HFF-Myc (cell line): ENCODE measurements at places on chromosomes 1 and 21.

DNA sequence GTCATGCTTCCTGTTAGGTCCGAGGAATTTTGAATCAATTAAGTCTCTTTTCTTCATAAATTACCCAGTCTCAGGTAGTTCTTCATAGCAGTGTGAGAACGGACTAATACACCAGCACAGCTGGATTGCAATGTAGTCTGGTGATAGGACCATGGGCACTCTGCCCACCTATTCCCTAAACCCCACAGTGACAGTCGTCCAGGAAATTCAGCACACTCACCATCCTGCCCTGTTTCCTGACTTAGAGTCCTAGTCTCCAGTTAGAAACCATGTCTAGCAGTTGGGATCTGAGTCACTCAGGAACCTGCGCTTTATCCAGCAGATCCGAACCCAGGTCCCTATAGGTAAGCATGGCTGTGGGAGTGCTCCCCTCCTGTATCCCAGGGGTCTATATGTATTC lies 149.3 kb upstream of the TNR start:
- no peak for DNase-seq

- no peak for DNase-seq
Observed at GRCh38 chr1:26531651-26532131, 2.1 kb downstream of the RPS6KA1 start.

- DNase-seq, result no peak
Observed at GRCh38 chr1:190597294-190597693, 119.6 kb upstream of the BRINP3 start.

GRCh38 chr1:162966613-162967012 lies 102.5 kb upstream of the RGS4 start:
- DNase-seq, result no peak

DNA sequence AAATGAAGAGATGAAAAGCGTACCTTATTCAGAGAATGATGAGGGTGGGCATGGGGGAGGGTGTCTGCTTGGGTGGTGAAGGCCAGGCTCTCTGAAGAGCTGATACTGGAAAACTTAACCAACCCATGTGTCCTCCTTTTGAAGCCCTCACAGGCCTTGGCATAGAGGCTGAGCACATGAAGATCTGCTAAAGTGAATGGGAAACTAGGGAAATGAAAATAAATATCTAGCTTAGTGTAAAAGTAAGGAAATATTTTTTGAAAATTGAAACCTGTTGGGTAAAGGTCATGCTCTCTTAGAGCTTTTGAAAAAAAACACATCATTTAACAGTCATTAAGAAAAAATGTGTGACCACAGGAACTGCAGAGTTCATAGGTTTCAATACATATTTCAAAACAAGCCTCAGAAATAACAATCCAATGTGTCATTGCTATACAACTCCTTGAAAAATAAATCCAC lies 40.5 kb upstream of the RALGPS2 start:
- peak; percentile 76 for DNase-seq

DNA sequence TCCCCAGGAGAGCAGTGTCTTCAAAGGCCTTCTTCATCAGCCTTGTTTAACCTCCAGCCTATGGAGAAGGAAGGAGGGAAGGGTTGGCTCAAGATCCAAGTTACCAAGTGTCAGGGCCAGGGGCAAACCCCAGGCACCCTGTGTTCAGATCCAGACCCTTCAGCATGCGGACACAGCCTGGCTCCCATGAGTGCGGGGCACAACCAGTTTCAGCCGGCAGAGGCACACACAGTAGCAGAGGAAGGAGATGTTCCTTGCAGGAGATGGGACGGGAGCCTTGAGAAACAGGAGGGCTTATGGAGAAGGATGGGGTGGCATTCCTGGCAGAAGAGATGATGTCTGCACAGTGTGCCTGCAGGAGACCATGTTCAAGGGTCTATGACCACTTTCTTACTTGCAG lies 161.7 kb upstream of the EDN2 start:
- no peak for DNase-seq

DNA sequence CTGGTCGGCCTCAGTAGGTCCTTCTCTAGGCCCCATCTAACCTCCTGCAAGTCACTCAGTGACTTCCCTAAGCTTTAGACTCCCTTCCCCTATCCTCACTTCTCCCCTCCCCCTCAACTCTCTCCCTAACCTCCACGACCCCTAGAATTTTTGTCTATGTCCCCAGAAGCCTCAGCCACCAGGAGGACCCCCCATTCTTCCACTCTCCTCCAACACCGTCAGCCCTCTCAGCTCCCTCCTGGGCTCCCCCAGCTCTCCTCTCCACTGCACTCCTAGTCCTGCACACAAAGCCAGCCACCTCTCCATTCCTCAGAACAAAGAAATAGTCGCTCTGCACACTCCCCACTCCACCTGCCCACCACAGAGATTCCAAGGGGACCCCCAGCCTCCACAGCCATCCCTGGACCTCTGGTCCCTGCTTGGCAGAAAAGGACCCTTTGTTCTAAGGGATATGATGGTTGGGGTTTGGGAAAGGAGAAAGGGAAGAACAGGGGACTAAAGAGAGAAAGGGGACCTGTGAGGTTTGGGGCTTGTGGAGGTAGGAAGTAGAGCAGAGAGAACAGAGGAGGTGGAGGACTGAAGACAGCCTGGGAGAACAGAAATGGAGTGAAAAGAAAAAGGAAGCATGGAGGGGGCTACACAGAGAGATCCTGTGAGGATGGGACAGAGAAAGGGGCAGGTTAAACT lies 2.8 kb downstream of the ARHGEF2 start:
- DNase-seq, result no peak

GRCh38 chr1:202694314-202694713 lies 15.9 kb downstream of the SYT2 start:
- no peak for DNase-seq

GRCh38 chr1:32871364-32872191 lies 866 bp upstream of the FNDC5 start:
- no peak for DNase-seq

DNA sequence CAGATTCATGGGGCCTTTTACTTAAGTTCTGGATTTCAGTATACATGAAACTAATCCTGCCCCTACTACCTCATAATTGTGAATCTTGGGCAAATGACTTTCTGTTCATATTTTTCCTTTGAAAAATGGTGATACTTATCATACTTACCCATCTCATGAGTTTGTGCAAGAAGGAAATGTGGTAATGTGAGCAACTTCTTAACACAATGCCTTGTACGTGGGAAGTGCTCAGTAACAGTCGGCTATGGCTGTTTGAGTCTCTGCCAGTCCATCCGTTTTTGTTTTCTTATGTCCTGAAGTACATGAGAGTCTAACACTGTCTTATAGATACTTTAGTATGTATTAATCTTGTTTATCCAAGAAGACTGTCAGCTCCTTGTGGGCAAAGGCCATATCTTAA lies 86.5 kb downstream of the PATJ start:
- no peak for DNase-seq

DNA sequence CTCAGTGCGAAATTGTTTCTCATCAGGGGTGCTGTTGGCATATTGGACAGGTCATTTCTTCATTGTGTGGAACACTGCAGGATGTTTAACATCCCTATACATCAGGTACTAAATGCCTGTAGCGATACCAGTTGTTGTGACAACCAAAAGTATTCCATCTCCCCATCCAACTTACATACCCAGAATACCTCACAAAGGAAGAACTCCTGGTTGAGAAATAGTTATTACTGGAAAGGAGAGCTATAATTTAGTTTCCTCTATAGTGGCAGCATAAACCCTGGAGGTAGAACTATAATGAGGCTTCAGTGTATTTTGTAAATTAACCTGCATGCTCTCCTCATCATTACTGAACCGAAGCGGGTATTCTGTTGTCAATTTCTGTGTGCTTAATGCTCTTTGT lies 45.1 kb downstream of the IVNS1ABP start:
- no peak for DNase-seq

GRCh38 chr1:11523746-11524464 lies 45.0 kb downstream of the DISP3 start:
- no peak for DNase-seq

DNA sequence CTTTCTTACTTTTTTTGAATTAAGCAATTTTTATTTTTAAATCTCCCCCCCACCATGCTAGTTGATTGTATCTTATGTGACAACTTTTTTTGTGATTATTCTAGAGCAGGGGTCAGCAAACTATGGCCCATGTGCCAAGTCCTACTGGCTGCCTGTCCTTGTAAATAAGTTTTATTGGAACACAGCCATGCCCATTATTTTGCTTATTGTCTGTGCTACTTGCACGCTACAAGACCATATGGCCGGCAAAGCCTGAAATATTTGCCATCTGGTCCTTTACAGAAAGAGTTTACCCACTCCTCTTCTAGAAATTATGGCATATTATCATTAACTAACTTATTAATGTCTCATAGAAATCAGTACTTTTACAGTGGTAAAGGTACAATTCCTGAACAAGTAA lies 51.7 kb downstream of the AK5 start:
- no peak for DNase-seq

DNA sequence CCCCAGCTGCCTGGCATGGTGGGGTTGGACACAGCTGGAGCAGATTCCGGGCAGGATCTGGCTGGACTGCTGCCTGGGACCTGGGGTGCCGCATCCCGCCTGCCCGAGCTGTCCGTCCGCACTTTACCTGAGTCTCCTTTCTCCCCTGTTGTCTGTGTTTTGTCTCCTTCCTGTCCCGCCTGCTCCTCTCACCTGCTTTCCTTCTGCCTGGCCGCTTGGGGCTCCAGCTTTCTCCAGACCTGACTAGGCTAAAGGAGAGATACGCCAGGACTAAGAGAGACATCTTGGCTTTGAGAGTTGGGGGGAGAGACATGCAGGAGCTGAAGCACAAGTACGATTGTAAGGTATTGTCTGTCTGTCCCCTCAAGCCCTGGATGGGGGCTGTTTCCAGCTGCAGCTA lies 73.3 kb downstream of the ARHGEF10L start:
- DNase-seq, result no peak
